Caco-2 (cell line): ENCODE measurements at places on chromosomes 7 and 10. TPM values are rescaled to one million over a fixed set of nuclear protein-coding genes. Genes with fewer than 3 reads are reported as not detected.

Gene BTBD16
- not detected in 2 replicates for total RNA-seq

Gene DPP6
- total RNA-seq = not detected in 2 replicates

Gene HOXA13
- 0.68 and 1.3 TPM in 2 replicates for total RNA-seq

Gene GPR85
- total RNA-seq = not detected in 2 replicates

Gene EEF1AKMT2
- 28.1 and 29.9 TPM in 2 replicates for total RNA-seq

Gene CFAP69
- 4.8 and 7.4 TPM in 2 replicates for total RNA-seq

Gene INA
- 0.51 and 0.52 TPM in 2 replicates for total RNA-seq

Gene CFAP58
- total RNA-seq = not detected in 2 replicates

Gene ABCB4
- total RNA-seq = 0.18 and 0.21 TPM in 2 replicates

Gene ACSL5
- 46.6 and 47.9 TPM in 2 replicates for total RNA-seq

Gene AUTS2
- 37.1 and 41.9 TPM in 2 replicates for total RNA-seq

Gene CDH23
- total RNA-seq = 0.34 and 1.0 TPM in 2 replicates

Gene MOGAT3
- total RNA-seq = 6.3 and 8.1 TPM in 2 replicates

Gene FAM25C
- not detected in 2 replicates for total RNA-seq

Gene CHCHD2
- 454 and 459 TPM in 2 replicates for total RNA-seq

Gene PNLIPRP2
- total RNA-seq = 0.67 and 1.00 TPM in 2 replicates

Gene BBS9
- 4.7 and 5.6 TPM in 2 replicates for total RNA-seq

Gene TEX36
- total RNA-seq = not detected in 2 replicates

Gene TMEM236
- total RNA-seq = 0.60 and 0.64 TPM in 2 replicates

Gene FAM241B
- total RNA-seq = 24.9 and 30.2 TPM in 2 replicates

Gene TMEM196
- not detected in 2 replicates for total RNA-seq

Gene PUS7
- 36.3 TPM in 2 replicates for total RNA-seq

Gene GPR158
- total RNA-seq = 0.05 and 0.07 TPM in 2 replicates

Gene MUC3A
- 25.1 and 27.0 TPM in 2 replicates for total RNA-seq

Gene SEMA3E
- total RNA-seq = 0.20 TPM in 1 of 2 replicates, not detected in the other

Gene CNPY1
- total RNA-seq = not detected in 2 replicates

Gene CPN1
- total RNA-seq = 24.3 and 24.9 TPM in 2 replicates

Gene GPRIN2
- 3.0 and 3.7 TPM in 2 replicates for total RNA-seq

Gene MYOZ1
- 0.35 and 0.52 TPM in 2 replicates for total RNA-seq

Gene TMEM176B
- total RNA-seq = 31.4 and 35.8 TPM in 2 replicates

Gene EPDR1
- 0.25 and 0.39 TPM in 2 replicates for total RNA-seq

Gene CHST12
- 26.0 and 28.0 TPM in 2 replicates for total RNA-seq

Gene SFTPA1
- not detected in 2 replicates for total RNA-seq

Gene PNLIPRP3
- not detected in 2 replicates for total RNA-seq

Gene SRGN
- total RNA-seq = not detected in 2 replicates

Gene CYP2C9
- total RNA-seq = 0.97 and 1.4 TPM in 2 replicates

Gene CPVL
- total RNA-seq = 108 and 109 TPM in 2 replicates

Gene FOXI2
- total RNA-seq = not detected in 2 replicates

Gene SLC4A2
- total RNA-seq = 249 and 255 TPM in 2 replicates

Gene PTPRN2
- total RNA-seq = 1.4 and 2.6 TPM in 2 replicates

Gene SCIN
- 0.39 and 0.84 TPM in 2 replicates for total RNA-seq

Gene TMEM270
- total RNA-seq = not detected in 2 replicates

Gene ADRB1
- total RNA-seq = 2.1 and 2.3 TPM in 2 replicates

Gene SRRM3
- total RNA-seq = 0.86 and 1.7 TPM in 2 replicates

Gene SPDYE1
- total RNA-seq = not detected in 2 replicates

Gene LDB1
- total RNA-seq = 52.3 and 52.4 TPM in 2 replicates

Gene FAM20C
- total RNA-seq = 34.0 and 37.6 TPM in 2 replicates
